Activated T-helper 17 cell treated with anti-CD3 and anti-CD28 coated beads, Interleukin-2, amount 50 U/mL, for 72 hours (primary cell): ENCODE measurements at places on chromosomes 5 and 9. TPM values are rescaled to one million over a fixed set of nuclear protein-coding genes. Genes with fewer than 3 reads are reported as not detected.

- ATAC-seq = no peak
These were observed 238.9 kb downstream of the NR3C1 start for GRCh38 chr5:143164557-143164956.

GRCh38 chr5:172717481-172718195, 53.4 kb downstream of the DUSP1 start:
- ATAC-seq = no peak

- no peak for ATAC-seq
These were observed 692.9 kb upstream of the EDIL3 start for GRCh38 chr5:85077581-85077980.

The ZNF484 gene
- total RNA-seq = 17.0 TPM

DNA sequence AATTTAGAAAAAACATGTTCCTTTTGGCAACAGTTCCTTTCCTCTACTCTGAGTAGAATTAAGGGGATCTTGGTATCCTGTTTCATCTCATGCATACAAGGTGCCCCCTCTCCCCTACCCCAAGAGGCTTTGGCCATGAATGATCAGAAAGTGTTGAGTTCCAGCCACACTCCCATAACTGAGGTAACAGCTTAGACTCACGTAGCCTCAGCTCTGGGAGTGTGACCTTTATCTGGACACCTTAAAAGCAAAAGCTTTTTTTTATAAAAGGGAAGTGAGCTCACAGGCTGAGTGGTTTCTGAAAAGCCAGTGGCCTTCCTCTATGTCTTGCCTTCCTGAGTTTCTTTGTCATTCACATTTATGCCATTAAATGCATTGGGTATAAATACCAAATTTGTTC, 900 bp upstream of the HAVCR2 start:
- peak; percentile 67 for ATAC-seq
